Posterior cingulate gyrus (tissue), 11 donors: ENCODE measurements at places on chromosomes 1 and 21.
A peak's percentile ranks its signal among the peaks of the same experiment; 100 is the strongest.

- peak; percentile 67 for DNase-seq
Measured at GRCh38 chr1:36609241-36610027, 126.7 kb upstream of the CSF3R start.

DNA sequence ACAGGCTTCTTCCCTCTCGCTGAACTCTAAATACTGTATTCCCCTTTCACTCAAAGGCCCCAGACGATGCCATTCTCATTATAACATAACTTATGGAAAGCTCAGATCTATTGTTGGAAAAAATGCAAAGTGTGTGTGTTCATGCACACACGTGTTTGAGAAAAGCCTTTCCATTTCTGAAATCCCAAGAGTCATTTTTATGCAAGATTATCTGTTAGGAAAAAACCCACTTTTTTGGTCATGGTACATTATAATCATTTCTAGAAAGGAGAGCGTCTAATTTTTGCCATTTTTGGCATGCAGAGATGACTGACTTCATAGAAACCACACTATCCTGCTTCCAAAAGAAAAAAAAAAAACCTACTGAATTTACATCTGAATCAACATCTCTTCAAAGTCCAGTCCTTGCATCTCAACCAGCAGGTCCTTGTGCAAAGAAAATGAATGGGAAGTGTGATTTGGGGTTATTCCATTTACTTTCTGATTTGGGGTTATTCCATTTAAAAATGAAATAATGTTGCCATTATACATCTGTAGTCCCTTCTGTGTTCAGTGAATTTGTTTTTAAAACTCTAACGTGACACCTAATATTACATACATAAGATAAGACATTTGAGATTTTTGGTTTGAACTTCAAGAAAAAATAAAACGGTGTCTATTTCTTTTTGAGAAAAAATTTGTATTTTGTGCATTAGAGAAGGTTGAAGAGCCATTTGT is 150.3 kb downstream of the DHRS3 start:
- no peak for DNase-seq

GRCh38 chr1:9787702-9788101 is 36.1 kb downstream of the CLSTN1 start:
- DNase-seq: no peak

DNA sequence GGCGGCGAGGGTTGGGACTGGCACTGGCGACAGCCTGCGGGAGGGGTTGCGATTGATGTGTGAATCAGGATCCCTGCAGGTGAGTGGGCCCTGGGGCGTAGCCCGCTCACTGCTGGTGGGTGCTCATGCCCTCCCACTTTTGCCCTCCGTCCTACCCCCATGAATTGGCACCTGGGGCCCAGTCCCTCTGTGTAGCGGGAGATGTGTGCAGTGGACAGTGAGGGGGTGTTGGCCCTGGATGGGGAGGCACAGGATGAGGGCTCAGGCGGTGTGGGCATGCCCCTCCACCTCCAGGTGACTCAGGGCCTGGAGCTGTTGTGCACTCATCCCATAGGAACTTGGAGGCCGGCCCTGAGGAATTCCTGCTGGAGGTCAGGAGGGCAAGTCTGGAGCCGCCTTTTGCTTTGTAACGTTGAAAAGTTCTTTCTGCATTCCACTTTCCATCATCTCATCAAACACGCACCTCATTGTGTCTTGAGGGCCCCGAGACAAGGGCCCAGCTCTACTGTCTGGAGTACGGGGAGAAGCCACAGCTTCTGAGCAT is 3.0 kb downstream of the PEAR1 start:
- no peak for DNase-seq

GRCh38 chr1:178939338-178940067 is 68.6 kb upstream of the ANGPTL1 start:
- DNase-seq: no peak
